IMR-90 (cell line): ENCODE measurements at places on chromosomes 1 and 21. TPM values are rescaled to one million over a fixed set of nuclear protein-coding genes. Genes with fewer than 3 reads are reported as not detected.

DNA sequence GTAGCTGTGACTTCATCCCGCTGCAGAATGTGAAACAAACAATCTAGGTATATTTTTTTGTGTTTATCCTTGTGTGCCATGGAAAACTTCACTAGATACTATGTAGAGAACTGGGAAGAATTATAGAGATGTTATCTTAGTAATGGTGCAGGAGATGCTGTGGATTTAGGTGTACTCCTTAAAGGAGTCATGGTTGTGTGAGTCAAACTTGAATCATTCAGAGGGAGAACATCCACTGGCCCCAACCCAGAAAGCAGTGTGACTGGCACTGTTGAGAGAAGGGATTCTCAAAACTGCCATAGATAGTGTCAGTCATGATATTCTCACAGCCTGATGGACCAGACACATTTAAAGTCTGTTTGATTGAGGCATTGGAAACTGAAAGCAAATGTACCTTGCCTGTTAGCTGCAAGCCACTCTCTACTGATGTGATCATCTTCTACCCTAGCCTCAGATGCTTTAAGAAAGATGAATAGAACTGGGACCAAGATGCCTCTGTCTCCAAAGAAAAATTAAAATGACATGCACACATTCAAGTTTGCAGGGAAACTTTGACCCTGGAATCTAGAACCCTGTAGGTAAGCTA lies 754.6 kb downstream of the MRPL39 start:
- no peaks in the 10 kb centered on the region for H3K27me3 ChIP-seq
- no peak overlapping the region for H3K27ac ChIP-seq
- DNase-seq = no peak
- no peaks in the 10 kb centered on the region for H3K4me1 ChIP-seq
- no peak overlapping the region for H3K4me3 ChIP-seq

The MSH4 gene
- total RNA-seq = under 0.01 TPM in 2 replicates

The CELA2B gene
- not detected in 2 replicates for total RNA-seq

The CR1L gene
- total RNA-seq = not detected in 2 replicates

DNA sequence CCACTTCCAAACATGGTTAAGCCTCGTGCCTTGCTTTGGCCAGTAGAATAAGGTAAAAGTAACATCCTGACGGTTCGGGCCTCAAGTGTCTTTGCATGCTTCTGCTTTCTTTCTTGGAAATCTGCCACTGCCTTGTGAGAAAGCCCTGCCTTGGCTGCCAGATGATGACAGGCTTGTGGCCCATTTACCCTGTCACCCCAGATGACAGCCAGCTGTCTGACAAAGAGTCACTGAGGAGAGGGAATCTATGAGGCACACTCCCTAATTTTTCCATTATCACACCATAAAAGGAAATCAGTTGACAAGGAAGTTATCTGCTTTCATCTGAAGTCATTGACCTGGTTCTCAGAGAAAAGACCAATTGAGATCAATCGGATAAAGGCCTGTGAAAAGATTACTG lies 199.8 kb downstream of the USH2A start:
- no peaks in the 10 kb centered on the region for H3K36me3 ChIP-seq
- no peak overlapping the region for H3K27ac ChIP-seq
- peak; percentile 3 for DNase-seq
- H3K4me1 ChIP-seq = peaks cover 4% of the 10 kb centered on the region; the same call in 1 of the 2 replicates
- no peak overlapping the region for H3K4me3 ChIP-seq

DNA sequence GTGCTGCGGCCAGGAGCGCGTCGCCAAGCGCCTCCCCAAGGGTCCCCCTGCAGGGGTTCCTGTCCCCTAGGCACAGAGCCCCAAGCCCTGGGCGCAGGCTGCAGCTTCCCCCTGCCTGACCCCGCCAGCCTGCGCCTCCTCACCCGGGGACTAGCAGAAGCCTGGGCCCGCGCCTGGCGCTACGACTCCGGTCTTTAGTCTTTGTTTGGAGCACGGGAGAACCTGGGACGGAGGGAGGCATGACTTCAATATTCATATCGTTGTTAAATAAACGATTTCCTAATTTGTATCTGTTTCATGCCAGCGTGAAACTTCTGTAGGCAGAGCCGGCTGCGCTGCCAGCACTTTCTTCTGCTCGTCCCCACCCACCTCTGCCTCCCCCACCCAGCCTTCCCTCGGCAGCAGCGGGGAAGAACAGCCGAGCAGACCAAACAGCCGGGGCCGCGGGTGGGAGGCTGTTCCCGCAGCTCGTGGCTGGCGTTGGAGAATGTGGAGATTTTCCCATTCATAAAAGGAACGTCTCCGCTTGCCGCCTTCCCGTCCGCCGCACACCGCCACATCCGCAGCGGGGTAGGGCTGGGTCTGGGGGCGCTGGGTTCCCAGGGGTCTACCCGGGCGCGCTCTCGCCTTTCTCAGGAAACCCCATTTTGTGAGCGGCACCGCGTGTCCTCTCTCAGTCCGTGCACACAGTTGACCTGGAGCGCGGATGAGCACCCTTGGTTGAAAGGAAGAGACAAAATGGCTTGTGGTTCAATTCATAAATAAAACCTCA lies 777 bp upstream of the TRIM67 start:
- peaks cover 45% of the 10 kb centered on the region for H3K27me3 ChIP-seq
- DNase-seq = no peak
- no peaks in the 10 kb centered on the region for H3K4me1 ChIP-seq
- no peak overlapping the region for H3K27ac ChIP-seq
- H3K36me3 ChIP-seq = no peaks in the 10 kb centered on the region

The CLCA4 gene
- total RNA-seq = not detected in 2 replicates

GRCh38 chr1:36008546-36009197 lies 75.2 kb upstream of the TEKT2 start:
- peak; percentile 74 for DNase-seq
- no peak overlapping the region for H3K4me3 ChIP-seq
- no peak overlapping the region for H3K27ac ChIP-seq
- peaks cover 7% of the 10 kb centered on the region; the same call in 1 of the 2 replicates for H3K36me3 ChIP-seq

GRCh38 chr1:64471218-64472039 lies 1.5 kb downstream of the CACHD1 start:
- H3K4me1 ChIP-seq = peaks cover 5% of the 10 kb centered on the region; the same call in 1 of the 2 replicates
- H3K36me3 ChIP-seq = no peaks in the 10 kb centered on the region
- peak; percentile 33 for DNase-seq
- no peak overlapping the region for H3K27ac ChIP-seq
- peak overlapping the region; percentile 80 for H3K4me3 ChIP-seq
- peaks cover 15% of the 10 kb centered on the region for H3K27me3 ChIP-seq

DNA sequence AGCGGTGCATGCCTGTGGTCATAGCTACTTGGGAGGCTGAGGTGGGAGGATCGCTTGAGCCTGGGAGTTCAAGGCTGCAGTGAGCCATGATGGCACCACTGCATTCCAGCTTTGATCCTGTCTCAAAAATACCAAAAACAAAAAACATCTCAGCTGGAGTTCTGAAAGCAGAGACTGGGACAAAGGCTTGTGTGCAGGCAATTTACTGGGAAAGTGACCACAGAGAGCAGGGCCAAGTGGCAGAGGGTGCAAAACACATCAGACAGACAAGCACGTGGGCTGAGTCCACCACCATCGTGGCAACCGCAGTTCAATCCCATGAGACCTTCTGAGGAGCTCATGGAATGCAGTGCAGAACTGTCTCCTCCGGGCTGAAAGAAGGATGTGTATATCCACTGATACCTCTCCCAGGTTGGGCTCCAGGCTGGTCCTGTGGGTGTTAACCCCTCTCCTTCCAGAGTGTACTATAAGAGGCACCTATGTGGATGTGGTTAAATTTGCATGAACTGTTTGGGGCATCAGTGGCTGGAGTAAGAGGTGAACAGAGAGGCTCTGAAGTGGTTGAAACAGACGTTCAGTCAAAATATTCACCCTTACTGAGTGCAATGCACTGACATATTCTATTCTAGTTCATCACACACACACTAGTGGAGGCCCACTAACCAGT lies 10.8 kb downstream of the PIGP start:
- H3K36me3 ChIP-seq = no peaks in the 10 kb centered on the region
- H3K4me3 ChIP-seq = no peak overlapping the region
- H3K27ac ChIP-seq = no peak overlapping the region
- no peaks in the 10 kb centered on the region for H3K27me3 ChIP-seq

The CYP4B1 gene
- total RNA-seq = not detected in 2 replicates

- H3K4me3 ChIP-seq = peak overlapping the region; percentile 41
- H3K27me3 ChIP-seq = peaks cover 86% of the 10 kb centered on the region
- no peak overlapping the region for H3K27ac ChIP-seq
These were observed 5.9 kb upstream of the BARHL2 start for GRCh38 chr1:90722874-90723589.

The SRGAP2B gene
- 50.7 and 69.2 TPM in 2 replicates for total RNA-seq

DNA sequence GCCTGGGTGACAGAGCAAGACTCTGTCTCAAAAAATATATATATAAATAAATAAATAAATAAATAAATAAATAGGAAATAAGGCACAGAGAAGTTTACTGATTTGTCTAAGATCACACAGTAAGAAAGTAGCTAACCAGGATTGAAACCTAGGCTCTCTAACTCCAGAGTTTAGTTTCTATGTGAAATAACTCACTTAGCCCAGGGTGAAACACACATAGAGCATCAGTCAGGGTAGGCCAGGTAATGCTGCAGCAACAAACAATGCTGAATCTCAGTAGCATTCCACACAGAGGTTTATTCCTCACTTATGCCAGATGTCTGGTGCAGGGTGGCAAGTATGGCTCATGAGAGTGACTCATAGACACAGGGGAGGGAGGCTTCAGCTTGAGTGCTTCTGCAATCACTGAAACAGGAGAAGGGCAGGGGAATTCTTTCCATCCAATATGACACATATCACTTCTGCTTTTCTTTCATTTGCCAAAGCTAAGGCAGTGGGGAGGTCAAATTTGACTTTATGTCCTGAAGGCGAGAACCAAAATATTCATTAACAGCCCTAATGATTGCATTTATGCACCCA lies 37.1 kb upstream of the KANK4 start:
- H3K4me1 ChIP-seq = no peaks in the 10 kb centered on the region
- H3K27ac ChIP-seq = no peak overlapping the region
- no peak overlapping the region for H3K4me3 ChIP-seq
- H3K36me3 ChIP-seq = no peaks in the 10 kb centered on the region

The HEYL gene
- not detected in 2 replicates for total RNA-seq

The CFHR2 gene
- total RNA-seq = not detected in 2 replicates

DNA sequence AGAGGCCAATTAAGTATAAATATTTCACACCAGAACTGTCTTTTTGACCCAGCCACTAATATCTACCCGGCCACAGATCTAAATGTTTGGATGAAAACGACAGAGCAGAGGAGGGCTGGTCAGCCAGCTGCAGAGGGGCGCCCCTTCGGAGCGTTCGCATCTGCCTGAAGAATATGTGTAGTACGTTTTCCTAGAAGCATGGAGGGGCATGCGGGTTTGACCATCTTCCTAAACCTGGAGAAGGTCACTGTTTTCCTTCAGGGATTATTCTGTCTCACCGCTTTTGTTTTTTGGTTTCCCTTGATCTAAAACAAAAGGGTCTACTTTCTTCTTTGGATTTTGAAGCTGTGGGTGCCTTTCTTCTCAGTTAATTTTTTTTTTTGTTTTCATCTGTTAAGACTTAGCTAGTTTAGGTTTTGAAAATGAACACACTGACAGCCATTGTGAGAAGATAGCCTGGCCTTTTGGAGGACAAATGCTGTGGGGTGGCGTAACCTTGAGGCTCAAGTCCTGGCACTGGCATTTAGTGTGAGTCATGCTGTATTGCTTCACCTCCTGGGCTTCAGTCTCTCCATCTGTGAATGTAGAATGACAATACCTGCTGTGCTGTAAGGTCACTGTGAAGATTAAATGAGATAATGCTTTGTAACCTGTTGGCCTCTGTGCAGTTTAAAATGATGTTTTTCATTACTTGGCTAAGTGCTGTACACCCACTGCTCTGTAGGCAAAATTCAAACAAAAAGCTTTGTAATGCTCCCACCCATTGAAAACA lies 74.1 kb upstream of the IRF2BP2 start:
- H3K4me1 ChIP-seq = peaks cover 2% of the 10 kb centered on the region; the same call in 1 of the 2 replicates
- H3K27ac ChIP-seq = no peak overlapping the region
- no peaks in the 10 kb centered on the region; the same call in 1 of the 2 replicates for H3K27me3 ChIP-seq
- no peak overlapping the region for H3K4me3 ChIP-seq
- DNase-seq = peak; percentile 75
- no peaks in the 10 kb centered on the region for H3K36me3 ChIP-seq

- peaks cover 4% of the 10 kb centered on the region; the same call in 1 of the 2 replicates for H3K36me3 ChIP-seq
- no peak overlapping the region for H3K27ac ChIP-seq
- H3K27me3 ChIP-seq = no peaks in the 10 kb centered on the region
- DNase-seq = no peak
These were observed 38.3 kb downstream of the TCEANC2 start for GRCh38 chr1:54091666-54092065.

DNA sequence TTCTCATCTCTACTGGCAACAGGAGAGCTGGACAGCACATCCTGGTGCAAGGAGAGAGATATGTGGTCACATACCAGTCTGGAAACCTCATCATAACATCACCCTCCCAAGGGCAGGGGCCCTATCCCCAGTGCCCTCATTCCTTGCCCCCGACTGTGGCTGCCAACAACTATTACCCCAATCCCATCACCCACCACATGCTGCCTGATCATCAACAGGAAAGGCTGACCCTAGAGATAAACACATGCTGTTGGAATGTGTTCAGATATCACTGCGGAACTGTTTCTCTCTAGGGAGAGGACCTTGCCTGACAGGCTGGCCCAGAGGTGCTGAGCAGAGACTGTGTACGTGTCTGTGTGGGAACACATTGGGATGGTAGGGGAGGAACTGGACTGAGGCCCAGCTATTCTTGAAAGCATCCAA lies 4.5 kb upstream of the INKA2 start:
- no peak overlapping the region for H3K4me3 ChIP-seq
- peaks cover 13% of the 10 kb centered on the region for H3K4me1 ChIP-seq
- DNase-seq = peak; percentile 84
- H3K27ac ChIP-seq = peak overlapping the region; percentile 70

DNA sequence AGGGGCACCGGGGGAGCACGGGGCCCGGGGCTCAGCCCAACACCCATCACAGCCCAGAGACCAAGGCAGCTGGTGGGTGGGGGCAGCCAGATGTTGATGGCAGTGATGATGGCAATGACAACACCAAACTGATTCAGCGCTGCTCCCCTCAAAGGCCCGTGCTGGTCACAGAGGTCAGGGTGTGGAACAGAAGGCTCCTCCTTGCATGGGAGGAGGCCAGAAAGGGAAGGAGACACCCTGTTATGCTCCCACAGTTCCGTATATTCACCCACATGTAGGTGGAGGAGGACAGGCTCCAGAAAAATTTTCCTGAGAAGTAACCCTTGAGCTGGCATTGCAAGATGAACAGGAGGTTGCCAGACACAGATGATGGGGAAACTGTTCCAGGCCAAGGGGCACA lies 414 bp downstream of the GUCA2B start:
- H3K27me3 ChIP-seq = peaks cover 32% of the 10 kb centered on the region
- no peak overlapping the region for H3K27ac ChIP-seq
- no peaks in the 10 kb centered on the region for H3K4me1 ChIP-seq

The CYP4A11 gene
- not detected in 2 replicates for total RNA-seq

- H3K36me3 ChIP-seq = no peaks in the 10 kb centered on the region
- DNase-seq = no peak
- H3K27me3 ChIP-seq = peaks cover 42% of the 10 kb centered on the region
- H3K4me3 ChIP-seq = no peak overlapping the region
- H3K27ac ChIP-seq = no peak overlapping the region
These were observed 4.0 kb downstream of the SHISAL2A start for GRCh38 chr1:52636721-52637695.
